ENCODE measurements at places on chromosomes 1 and 21.
A peak's percentile ranks its signal among the peaks of the same experiment; 100 is the strongest.

DNA sequence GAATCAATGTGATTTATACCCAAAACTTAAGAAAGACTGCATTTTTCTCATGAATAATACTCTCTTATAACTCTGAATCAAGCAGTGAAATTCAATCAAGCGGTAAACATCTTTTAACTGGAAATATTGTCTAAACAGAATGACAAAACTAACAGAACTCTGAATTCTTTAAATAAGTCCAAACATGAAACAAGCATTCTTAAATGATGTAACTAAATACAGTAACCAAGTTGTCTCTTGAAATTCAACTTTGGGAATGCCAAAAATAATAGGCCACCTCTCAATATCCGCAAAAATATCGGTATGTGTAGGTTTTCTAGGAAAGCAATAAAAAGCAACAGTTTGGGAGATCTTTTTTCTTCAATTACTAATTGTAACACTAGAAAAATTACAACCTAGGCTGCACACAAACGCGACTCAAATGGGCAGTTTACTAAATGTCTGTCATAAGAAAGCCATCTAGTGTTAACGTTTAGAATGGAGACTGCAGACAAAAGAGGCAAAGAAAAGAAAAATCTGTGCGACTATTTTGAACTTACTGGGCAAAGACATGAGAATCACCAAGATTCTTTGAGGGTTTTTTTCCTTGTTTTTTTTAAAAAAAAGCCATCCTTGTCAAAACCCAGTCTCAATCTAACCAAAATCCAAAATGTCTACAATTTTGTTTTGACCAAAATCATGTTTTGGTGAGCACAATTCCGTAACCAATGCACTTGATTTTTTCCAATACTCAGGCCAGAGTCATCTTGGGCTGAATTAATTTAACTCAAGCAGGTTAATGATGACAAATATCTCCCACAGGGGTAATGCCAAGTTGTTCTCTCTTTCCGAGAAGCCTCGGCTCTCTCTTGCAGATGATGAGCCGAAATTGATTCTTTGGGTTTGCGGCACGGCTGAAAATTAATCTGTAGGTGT lies 1.3 kb downstream of the SIPA1L2 start:
- DNase-seq = no peak

DNA sequence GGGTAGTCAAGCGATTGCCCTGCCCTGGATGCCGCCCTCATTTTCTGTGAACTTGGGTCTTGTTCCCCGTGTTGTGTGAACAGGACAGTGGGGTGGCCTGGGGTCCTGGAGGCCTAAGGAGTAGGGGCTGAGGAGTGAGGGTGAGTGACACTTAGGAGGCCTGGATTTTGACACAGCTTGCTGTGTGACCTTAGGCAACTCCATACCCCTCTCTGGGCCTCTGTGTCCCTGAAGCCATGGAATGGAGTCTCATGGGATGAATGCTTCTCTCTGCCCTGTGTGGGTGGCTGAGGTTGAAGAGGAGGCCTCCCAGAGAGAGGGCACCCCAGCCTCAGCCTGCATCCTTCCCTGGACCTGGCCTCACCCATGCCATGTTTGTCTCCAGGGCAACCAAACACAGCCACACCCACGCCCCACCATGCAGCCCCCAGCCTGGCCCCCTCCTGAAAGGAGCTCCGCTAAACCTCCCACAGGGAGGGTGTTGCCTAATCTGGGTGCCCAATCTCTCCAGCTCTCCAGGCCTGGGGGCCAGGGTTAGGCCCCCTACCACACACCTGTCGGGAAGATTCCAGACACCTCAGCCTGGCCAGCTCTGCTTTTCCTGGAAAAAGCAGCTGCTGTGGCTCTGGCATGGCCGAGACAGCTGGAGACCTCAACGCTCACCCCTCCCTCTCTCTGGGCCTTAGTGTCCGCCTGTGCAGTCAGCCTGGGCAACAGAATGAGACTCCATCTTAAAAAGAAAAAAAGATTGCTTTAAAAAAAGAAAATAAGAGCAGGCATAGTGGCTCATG lies 9.9 kb downstream of the MYOM3 start:
- DNase-seq = no peak

DNA sequence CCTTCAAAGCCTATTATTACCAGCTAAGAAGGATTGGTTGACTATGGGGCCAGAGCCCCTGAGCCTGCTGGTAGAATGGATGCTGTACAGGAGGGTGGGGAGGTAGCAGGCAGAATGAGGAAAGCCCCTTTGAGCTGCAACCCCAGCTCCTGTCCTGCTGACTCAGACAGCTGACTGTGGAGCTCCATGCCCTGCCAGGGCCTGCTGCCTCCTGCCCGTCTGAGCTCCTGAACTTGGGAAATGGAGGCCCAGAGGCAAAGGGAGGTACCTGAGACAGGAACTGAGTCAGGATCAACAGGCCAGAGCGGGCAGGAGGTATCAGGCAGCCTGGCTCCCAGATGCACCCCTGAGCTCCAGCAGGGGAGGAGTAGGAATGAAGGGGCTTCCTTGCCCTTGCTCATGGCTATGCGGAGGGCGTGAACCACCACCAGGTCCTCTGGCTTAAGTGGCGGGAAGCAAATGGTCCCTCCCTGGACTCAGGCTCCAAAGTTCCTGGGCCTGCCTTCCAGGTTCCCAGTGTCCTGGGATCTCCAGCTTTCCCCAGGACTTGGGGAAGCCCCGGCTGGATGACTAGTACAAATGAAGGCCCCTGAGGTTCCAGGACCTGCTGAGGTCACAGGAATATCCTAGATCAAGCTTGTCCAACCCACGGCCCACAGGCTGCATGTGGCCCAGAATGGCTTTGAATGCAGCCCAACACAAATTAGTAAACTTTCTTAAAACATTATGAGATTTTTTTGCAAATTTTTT lies 3.9 kb upstream of the SFN start:
- DNase-seq = no peak

- no peak for DNase-seq
Measured at GRCh38 chr1:155296661-155297060, 4.6 kb downstream of the PKLR start.

GRCh38 chr1:209309198-209309597 lies 274.3 kb upstream of the CAMK1G start:
- DNase-seq = no peak

DNA sequence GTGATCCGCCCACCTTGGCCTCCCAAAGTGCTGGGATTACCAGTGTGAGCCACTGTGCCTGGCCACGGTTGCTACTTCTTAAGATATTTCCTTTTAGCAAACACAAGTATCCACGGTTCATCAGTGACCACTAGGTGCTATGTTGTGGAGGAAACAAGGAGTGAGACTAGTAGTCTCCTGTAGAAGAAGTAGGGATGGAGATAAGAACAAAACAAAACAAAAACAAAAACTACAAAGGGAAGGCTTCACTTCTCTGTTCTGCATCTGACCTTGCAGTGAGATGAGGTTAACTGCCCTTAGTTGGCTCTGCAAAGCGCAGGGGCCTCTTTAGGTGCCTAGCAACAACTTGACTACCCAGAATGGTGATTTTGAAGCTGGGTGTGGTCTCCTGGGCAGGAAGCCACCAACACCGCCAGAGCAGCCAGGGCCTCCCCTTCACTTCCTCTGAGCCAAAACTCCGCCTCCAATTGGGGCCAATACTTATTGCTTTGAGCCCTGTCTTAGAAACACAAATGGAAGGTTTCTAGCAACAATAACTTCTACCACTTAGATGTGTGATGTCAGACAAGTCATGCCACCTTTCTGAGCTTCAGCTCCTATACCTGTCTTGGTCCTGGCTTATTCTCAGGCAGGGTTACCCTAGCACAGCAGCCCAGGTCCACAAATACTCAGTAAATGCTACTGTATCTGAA lies 12.8 kb upstream of the CDC42 start:
- peak; percentile 66 for DNase-seq

- DNase-seq = no peak
Measured at GRCh38 chr1:27307874-27308598, 13.9 kb upstream of the TMEM222 start.

DNA sequence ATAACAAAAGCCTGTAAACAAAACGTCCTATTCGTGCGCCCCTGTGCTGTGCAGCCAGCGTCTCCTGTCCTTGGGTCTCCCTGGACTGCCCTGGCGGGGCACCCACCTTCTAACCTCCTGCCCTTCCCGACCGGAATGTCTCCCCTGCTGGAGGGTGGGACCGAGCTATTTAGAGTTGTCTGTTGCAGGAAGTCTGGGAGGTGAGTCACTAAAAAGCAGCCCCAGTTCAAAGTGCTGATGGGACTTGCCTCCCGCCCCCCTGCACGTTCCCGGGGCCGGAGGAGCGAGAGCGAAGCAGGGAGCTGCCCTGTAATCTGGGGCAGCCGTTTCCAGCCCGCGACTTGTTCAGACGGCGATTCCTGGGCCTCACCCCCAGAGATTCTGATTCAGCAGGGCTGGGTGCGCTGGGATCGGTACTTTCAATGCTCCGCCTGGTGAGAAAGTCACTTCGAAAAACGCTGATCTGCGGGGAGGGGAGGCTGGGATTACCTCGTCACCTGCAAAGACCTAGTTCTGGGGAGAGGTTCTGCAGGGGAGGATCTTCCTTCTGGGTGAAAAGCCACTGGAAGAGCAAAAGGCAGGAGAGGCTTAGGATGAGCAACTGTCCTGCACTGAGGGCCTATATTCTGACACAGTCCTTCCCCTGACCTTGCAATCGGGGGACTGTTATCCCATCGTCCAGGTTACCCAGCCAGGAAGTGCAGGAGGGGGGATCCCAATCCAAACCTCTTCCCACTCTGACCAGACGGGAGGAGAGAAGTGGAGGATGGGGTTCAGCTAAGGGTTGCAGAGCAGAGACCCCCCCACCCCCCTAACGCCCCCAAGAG lies 1.2 kb upstream of the DHRS3 start:
- DNase-seq = no peak

DNA sequence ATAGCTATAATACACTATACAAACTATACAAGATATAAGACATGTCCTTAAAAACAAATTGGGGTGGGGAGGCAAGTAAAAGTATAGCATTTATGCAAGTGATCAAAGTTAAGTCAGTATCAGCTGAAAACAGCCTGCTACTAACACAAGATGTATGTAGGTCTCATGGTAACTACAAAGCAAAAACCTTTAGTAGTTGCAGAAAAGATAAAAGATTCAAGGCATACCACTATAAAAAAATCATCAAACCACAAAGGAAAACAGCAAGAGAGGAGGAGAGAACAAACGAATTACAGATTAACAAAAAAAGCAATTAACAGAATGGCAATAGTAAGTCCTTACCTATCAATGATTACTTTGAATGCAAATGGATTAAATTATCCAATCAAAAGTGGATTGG lies 22.7 kb downstream of the ERO1B start:
- DNase-seq = no peak

- no peak for DNase-seq
Measured at GRCh38 chr1:162937716-162938395, 76.9 kb upstream of the CCDC190 start.

DNA sequence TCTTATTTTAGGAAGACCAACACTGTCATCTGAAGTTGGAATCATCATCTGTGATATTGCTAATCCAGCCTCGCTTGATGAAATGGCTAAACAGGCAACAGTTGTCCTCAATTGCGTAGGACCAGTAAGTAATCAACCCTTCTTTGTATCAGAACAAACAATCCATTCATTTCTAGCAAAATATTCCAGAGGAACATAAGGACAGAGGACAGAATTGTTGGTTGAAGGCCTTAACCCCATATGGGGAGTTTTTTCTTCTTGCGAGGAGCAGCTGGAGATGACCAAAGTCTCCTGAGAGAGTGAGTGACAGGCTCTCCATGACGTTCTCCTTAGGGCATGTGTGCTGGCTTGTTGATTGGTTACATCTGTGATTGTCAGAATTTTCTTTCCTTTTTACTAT lies 2.7 kb downstream of the SCCPDH start:
- no peak for DNase-seq

GRCh38 chr1:231013391-231014015 lies 26.6 kb downstream of the FAM89A start:
- DNase-seq = no peak

DNA sequence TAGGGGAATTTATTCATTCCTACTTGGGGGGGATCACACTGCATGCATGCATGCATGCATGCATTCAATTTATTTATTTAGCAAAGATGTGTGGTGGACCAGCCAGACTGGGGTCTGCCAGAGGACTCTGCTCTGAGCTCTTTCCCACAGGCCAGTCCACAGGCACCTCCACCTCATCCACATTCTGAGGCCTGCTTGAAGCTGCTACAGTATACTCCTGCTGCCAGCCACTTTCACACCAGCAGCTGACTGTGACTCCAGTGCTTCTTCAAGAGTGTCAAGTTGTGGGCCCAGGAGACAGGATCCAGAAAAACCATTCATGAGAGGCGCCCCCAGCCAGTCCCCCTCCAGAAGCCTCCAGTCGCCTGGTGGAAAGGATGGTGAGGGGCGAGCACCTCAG lies 30.9 kb downstream of the SSBP3 start:
- no peak for DNase-seq

DNA sequence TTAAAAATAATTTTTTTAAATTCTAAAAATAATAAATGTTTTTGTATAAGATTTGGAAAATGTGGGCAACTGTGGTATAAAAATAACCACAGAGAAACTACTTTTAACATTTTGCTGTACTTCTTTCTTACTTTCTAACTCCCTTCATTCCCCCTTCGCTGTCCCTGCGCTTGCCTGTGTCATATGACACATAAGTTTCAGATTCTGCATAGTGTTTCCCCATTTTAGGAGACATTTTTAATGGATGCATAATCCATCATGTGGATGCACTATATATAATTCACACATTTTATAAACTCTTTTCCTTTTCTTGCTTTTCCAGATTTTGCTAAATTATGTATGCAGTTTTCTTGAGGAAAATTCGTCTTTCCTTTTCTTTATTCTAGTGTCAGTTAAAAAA lies 16.3 kb downstream of the ATG4C start:
- DNase-seq = no peak

GRCh38 chr1:207026104-207026534 lies 6.4 kb downstream of the C1orf116 start:
- DNase-seq = no peak

GRCh38 chr1:177310326-177310725 lies 139.6 kb downstream of the BRINP2 start:
- no peak for DNase-seq

DNA sequence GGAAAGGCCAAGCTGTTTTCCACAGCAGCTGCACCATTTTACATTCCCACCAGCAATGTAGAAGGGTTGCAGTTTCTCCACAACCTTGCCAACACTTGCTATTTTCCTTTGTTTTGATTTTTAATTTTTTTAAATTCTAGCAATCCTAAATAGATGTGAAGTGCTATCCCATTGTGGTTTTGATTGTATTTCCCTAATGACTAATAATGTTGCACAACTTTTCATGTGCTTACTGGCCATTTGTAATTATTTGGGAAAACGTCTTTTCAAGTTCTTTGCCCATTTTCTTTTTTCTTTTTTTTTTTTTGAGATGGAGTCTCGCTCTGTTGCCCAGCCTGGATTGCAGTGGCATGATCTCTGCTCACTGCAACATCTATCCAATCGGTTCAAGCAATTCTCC lies 53.9 kb downstream of the VCAM1 start:
- no peak for DNase-seq

DNA sequence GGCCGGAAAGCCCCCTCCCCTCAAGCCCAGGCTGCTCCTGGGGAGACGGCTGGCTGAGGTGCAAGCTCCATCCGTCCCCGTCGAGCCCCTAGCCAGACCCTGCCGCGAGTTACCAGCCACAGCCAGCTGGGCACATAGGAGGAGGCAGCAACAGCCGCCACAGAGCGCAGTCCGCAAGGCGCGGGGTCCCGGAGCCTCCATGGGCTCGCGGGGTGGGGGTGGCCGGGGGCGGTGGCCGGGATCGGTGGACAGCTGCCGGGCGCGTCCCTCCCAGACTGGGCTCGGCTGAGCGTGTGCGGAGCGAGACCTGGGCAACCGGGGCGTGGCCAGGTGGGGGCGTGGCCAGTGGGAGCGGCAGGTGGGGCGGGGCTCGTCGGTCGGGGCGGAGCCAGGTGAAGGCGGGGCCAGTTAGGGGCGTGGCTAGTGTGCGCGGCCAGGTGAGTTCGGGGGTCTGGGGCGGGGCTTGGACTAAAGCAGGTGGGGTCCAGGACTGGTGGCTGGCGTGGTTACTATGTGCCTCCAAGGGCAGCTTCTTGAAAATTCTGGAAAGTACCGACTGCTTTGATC lies at the start of gene CD164L2:
TSS of gene CD164L2 (minus strand) at position 295 of the 567 bp plus-strand sequence. CDS start at position 201, 94 bp downstream.
- peak; percentile 52 for DNase-seq
